Skeletal muscle cell (primary cell): ENCODE measurements at places on chromosomes 12 and 14.
A peak's percentile ranks its signal among the peaks of the same experiment; 100 is the strongest.

GRCh38 chr12:4118017-4118510, 155.5 kb upstream of the CCND2 start:
- no peak for DNase-seq

- no peak for DNase-seq
Measured at GRCh38 chr12:18581232-18581962, 156.4 kb downstream of the PLCZ1 start.

- no peak for DNase-seq
Measured at GRCh38 chr14:22748206-22748605, 18.3 kb upstream of the OXA1L start.

- no peak for DNase-seq
Measured at GRCh38 chr14:95519699-95520098, 3.2 kb upstream of the SYNE3 start.

GRCh38 chr12:15562263-15562662, 226.9 kb downstream of the EPS8 start:
- no peak for DNase-seq

GRCh38 chr14:53493860-53494259, 340.7 kb upstream of the DDHD1 start:
- DNase-seq = no peak

DNA sequence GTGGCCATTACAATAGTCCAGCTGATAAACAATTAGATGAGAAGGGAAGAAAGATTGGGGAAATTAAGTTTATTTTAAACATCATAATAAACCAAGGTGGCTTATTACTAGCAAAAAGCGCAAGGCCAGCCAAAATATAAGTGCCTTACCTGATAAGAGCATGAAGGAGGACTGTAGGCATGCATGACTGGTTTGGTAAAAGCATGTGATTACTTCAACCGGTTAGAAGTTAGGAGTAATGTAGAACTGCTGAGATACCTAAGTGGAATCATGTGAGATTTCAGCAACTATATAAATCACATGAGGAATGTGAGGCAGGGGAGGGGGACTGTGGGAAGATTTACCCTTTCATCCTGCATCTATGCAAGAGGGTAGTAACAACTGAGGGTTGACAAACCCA, 59.7 kb upstream of the CCDC196 start:
- DNase-seq = no peak

DNA sequence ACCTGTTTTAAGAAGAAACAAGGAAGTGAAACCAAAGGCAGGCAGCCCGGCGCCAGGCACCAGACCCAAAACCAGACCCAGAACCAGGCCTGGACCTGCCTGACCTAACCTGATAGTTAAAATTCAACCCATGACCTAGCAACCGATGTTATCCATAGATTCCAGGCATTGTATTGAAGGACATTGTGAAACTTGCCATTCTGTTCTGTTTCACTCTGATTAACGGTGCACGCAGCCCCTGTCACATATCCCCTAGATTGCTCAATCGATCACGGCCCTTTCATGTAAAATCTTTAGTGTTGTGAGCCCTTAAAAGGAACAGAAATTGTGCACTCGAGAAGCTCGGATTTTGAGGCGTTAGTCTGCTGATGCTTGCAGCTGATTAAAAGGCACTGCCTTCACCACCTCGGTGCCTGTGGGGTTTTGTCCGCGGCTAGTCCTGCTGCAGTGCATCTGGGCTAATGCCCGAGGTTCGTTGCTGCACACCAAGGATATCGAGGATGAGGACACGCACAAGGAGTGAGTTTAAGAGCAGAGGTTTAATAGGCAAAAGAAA, 262.5 kb upstream of the TMEM132C start:
- DNase-seq = no peak

- DNase-seq = no peak
Measured at GRCh38 chr12:112591488-112591887, 172.7 kb downstream of the PTPN11 start.

DNA sequence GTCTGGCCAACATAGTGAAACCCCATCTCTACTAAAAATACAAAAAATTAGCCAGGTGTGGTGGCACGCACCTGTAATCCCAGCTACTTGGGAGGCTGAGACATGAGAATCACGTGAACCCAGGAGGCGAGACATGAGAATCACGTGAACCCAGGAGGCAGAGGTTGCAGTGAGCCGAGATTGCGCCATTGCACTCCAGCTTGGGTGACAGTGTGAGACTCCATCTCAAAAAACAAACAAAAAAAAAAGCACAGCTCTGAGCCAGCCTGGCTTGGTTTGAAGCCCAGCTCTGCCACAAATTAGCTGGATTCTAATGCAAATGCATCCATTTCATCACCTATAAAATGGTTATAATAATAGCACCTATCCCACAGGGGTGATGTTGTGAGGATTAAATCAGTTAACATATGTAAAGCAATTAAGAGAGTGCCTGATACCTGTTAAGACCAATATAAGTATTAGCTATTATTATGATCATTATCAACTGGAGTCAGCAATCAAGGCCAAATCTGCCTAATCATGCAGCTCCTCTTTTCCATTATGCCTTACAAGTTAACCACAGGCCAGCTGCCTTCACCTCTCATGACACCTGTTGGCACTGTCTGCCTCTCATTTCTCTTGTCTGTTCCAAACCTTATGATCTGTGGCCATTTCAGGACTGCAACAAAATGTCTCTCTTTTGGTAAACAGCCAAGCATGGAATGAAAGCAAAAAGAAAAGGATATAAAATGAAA, 2.1 kb downstream of the GNPTAB start:
- DNase-seq = no peak

DNA sequence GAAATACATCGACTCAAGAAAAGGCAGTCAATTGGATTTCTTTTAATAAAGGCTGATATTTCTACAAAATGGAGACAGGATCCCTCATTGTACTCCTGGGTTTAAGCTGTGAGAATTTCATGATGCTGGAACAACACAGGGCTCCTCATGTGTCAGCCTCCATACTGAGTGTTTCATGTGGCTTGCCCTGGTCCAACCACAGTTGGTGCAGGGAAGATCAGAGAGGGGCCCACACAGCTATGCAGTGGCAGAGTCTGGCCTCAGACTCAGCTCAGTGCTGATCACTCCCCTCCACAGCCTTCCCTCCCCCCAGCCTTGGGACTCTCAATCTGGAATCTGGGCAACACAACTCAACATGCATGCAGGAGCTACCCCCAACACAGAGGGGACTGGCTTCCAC, 122.5 kb upstream of the OVCH1 start:
- no peak for DNase-seq

GRCh38 chr12:93237235-93237915, 140.3 kb upstream of the NUDT4 start:
- DNase-seq = peak; percentile 75

- DNase-seq = no peak
Measured at GRCh38 chr14:20469890-20470602, 840 bp downstream of the PNP start.

DNA sequence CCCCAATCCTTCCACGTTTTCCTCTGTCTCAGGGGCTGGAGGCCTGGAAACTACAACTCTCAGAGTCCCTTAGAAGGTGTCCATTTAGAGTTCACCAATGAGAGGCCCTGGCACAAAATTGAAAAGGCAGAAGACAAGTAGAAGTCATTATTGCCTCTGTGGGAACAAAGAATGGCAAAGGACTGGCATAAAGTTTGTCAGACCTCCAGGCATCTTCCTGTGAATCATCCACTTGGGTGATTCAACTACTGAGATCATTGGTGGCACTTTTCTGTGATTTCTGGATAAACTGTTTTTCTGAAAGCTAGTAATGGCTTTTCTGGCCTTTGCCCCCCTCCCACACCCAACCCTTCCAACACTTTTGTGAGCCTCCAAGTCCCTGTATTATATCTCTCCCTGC, 42.6 kb upstream of the C12orf42 start:
- no peak for DNase-seq

GRCh38 chr14:31142455-31143087, 65.0 kb downstream of the HECTD1 start:
- DNase-seq = no peak

DNA sequence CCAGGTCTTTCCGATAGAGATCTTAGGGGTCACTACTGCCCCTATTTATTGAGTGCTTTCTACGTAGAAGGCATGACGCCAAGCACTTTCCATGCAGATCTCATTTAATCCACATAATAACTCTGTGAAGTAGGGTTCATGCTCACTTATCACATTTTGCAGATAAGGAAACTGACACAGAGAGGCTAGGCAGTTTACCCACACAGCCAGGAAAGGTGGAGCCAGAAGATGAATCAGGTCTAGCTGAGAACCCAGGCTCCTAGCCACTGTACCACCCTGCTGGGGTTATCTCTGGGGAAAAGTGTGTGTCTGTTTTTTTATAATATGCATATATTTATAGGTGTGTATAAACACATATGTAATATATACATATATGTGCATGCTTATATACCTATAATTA, 83.6 kb downstream of the KSR2 start:
- no peak for DNase-seq

- DNase-seq = no peak
Measured at GRCh38 chr12:28857369-28857768, 291.7 kb upstream of the FAR2 start.

- DNase-seq = no peak
Measured at GRCh38 chr12:92719674-92720073, 16.9 kb downstream of the PLEKHG7 start.

GRCh38 chr12:99984271-99985128, at the start of gene ANKS1B:
Gene ANKS1B, minus strand, starts transcription at chr12:99984936. Its CDS starts 699 bp downstream, at chr12:99984237.
- DNase-seq = no peak

DNA sequence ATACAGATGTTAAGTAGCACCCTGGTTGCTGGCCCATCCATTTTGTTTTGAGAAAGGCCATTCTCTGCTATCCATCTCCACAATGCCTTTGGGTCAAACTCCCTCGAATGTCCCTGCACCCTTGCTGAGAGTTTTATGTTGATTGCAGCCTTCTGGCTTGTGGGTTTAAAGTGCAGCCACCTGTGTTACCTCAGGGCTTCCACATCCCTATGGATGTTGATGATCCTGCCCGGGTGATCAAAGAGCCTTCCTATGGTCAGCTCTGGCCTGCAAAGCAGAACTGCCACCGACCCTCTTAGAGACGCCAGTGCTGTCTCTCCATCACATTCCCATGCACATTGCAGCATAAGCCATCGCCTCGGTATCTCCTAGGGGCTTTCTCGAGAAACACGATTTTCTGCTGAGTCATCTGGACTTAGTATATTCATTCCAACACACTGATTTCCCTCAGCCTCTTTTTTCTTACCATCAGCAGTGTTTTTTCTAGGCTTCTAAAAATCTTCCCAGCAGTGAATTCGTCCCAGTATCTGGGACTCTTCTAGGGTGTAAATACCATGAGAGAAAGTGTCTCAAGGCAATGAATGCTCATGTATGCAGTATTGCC, 585.7 kb upstream of the TMEM132C start:
- DNase-seq = no peak

DNA sequence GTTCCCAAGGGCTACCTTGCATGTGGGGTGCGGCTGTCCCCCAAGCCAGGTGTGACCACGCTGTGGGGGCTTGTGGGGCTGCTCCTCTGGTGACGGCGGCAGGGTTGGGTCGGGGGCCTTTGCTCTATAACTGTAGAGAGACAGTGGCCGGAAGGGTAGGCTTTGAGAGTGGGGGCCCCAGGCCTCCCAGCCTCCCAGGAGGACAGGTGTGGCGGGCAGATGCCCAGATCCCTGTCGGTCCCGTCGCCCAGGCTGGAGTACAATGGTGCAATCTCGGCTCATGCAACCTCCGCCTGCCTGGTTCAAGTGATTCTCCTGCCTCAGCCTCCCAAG, 2.7 kb upstream of the GPR132 start:
- DNase-seq = no peak

- DNase-seq = no peak
Measured at GRCh38 chr14:93039649-93040315, 75.9 kb downstream of the ITPK1 start.

DNA sequence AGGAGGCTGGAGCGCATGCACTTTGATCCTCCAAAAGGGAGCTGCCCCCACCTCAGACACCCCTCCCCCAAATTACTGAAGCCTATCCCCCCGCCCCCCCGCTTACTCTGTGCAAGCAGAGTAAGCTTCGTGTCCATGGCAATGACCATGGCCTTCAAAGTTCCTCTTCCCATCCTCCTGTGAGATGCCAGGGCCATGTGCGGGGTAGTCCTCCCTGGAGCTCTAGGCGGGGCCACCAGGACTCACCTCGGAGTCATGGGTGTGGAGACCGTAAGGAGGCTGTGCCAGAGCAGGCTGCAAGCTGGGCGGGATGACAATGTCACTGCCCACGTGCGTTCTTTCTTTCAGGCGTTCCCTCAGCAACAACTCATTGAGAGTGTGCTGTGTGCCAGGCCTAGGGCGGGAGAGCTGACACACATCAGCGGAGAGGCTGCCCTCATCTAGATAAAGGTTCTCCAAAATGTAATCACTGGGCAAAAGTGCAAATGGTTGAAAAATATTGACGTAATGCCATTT, 66.8 kb downstream of the C14orf132 start:
- no peak for DNase-seq

DNA sequence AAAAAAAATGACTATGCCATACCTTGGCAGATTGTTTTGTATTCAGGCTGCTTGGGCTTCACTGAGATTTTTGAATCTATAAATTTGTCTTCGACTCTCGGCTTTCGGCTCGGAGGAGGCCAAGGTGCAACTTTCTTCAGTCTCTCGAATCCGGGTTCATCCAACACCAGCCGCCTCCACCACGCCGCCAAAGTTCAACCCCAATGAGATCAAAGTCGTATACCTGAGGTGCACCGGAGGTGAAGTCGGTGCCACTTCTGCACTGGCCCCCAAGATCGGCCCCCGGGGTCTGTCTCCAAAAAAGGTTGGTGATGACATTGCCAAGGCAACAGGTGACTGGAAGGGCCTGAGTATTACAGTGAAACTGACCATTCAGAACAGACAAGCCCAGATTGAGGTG, 12.4 kb upstream of the SPPL3 start:
- no peak for DNase-seq

DNA sequence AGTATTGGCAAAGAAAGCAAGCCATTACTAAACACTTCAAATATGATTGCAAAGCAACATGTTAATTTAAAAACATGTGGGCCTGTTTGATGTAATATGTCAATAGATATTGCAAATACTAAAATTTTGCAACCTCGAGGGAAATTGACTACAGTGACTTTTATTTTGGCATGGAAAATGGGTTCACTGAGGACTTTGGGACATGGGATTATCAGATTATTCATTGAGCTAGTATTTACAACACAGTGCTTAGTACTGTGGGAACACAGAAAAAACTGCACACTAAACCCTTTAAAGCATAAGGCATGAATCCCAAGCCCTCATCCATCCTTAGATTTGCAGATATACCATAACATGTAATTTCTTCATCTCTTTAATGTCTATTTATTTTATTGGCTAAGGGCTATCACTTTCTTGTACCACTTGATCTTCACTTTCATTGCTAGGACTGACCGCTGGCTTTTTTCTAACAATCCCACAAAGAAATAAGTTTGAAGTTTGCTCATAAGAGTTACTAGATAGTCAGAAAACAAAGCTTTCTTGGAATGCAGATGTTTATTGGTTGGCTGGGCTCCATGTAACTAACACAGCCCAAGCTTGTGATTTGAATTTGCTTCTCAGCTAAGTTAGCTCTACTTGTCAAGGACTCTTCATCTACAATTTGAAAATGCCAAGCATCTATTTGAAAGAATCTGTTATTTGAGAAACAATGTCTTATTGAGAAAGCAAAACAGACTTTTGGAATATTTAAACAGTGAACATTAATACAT, 48.7 kb downstream of the PPFIBP1 start:
- DNase-seq = no peak

GRCh38 chr14:88421286-88421685, 35.8 kb downstream of the SPATA7 start:
- no peak for DNase-seq

GRCh38 chr12:48946205-48946604, 11.1 kb downstream of the ARF3 start:
- no peak for DNase-seq

- DNase-seq = no peak
Measured at GRCh38 chr12:131593406-131593805, 117.5 kb upstream of the SFSWAP start.
